Tracheal epithelial cell (primary cell): ENCODE measurements at places on chromosomes 6 and 20. TPM values are rescaled to one million over a fixed set of nuclear protein-coding genes. Genes with fewer than 3 reads are reported as not detected.

NKAPL gene
- total RNA-seq = 0.21 and 0.48 TPM in 2 replicates

KHDC1 gene
- total RNA-seq = 0.24 and 1.5 TPM in 2 replicates

ZBTB12 gene
- 0.72 and 3.0 TPM in 2 replicates for total RNA-seq

ARFGEF3 gene
- total RNA-seq = 6.7 and 8.3 TPM in 2 replicates

LAMA4 gene
- total RNA-seq = 0.64 and 1.4 TPM in 2 replicates

SCUBE3 gene
- total RNA-seq = under 0.01 TPM in 1 of 2 replicates, not detected in the other

FNDC11 gene
- 0.85 and 3.1 TPM in 2 replicates for total RNA-seq

SFT2D1 gene
- 36.0 and 54.0 TPM in 2 replicates for total RNA-seq

EMILIN3 gene
- total RNA-seq = not detected in 2 replicates

C6orf52 gene
- 0.96 and 1.3 TPM in 2 replicates for total RNA-seq

KCNK15 gene
- 0.96 TPM in 1 of 2 replicates, not detected in the other for total RNA-seq

HLA-DMB gene
- total RNA-seq = 0.64 and 0.96 TPM in 2 replicates

BEND3 gene
- 5.5 and 6.0 TPM in 2 replicates for total RNA-seq

TRIM15 gene
- total RNA-seq = under 0.01 TPM in 1 of 2 replicates, not detected in the other

ACTR5 gene
- 8.7 and 11.5 TPM in 2 replicates for total RNA-seq

ELOVL4 gene
- total RNA-seq = 8.7 and 10.4 TPM in 2 replicates

PNPLA1 gene
- not detected in 2 replicates for total RNA-seq

LST1 gene
- total RNA-seq = not detected in 2 replicates

SLC26A8 gene
- total RNA-seq = not detected in 2 replicates

CFAP61 gene
- not detected in 2 replicates for total RNA-seq

GOPC gene
- 39.5 and 49.2 TPM in 2 replicates for total RNA-seq

NXT1 gene
- total RNA-seq = 48.7 and 61.8 TPM in 2 replicates

BTN1A1 gene
- not detected in 2 replicates for total RNA-seq

CD109 gene
- total RNA-seq = 48.9 and 95.9 TPM in 2 replicates

EPHA7 gene
- total RNA-seq = 0.24 TPM in 1 of 2 replicates, not detected in the other

PDYN gene
- total RNA-seq = not detected in 2 replicates

ERVFRD-1 gene
- total RNA-seq = not detected in 2 replicates

GGTLC1 gene
- total RNA-seq = not detected in 2 replicates

KCNK17 gene
- not detected in 2 replicates for total RNA-seq

MYH7B gene
- 0.72 TPM in 1 of 2 replicates, not detected in the other for total RNA-seq

ADTRP gene
- 6.5 and 12.8 TPM in 2 replicates for total RNA-seq

SUMO4 gene
- total RNA-seq = under 0.01 and 0.24 TPM in 2 replicates

CAGE1 gene
- not detected in 2 replicates for total RNA-seq

PXDC1 gene
- total RNA-seq = 43.5 and 69.9 TPM in 2 replicates

NNAT gene
- total RNA-seq = not detected in 2 replicates

CD24 gene
- total RNA-seq = 1,439 and 1,607 TPM in 2 replicates

GNMT gene
- not detected in 2 replicates for total RNA-seq

RCAN2 gene
- 0.72 TPM in 1 of 2 replicates, not detected in the other for total RNA-seq

RHAG gene
- total RNA-seq = not detected in 2 replicates

PHIP gene
- 11.3 and 17.5 TPM in 2 replicates for total RNA-seq

TEAD3 gene
- total RNA-seq = 4.8 and 9.6 TPM in 2 replicates

HRH3 gene
- total RNA-seq = not detected in 2 replicates

MUCL3 gene
- total RNA-seq = under 0.01 TPM in 1 of 2 replicates, not detected in the other
